ENCODE measurements at places on chromosomes 5 and 9. TPM values are rescaled to one million over a fixed set of nuclear protein-coding genes. Genes with fewer than 3 reads are reported as not detected.

PCDHB4 gene
- total RNA-seq = 1.7 TPM

SNCB gene
- total RNA-seq = not detected

KCNIP1 gene
- total RNA-seq = not detected

ABCA2 gene
- 26.7 TPM for total RNA-seq

SLC46A2 gene
- not detected for total RNA-seq

NEUROG1 gene
- total RNA-seq = not detected

SMIM33 gene
- not detected for total RNA-seq

TAF11L10 gene
- not detected for total RNA-seq

LPAR1 gene
- total RNA-seq = 12.7 TPM

GNA14 gene
- 1.9 TPM for total RNA-seq

CARD6 gene
- 5.3 TPM for total RNA-seq

PLAC8L1 gene
- not detected for total RNA-seq

PCDHGA8 gene
- 10.1 TPM for total RNA-seq

OR13C5 gene
- total RNA-seq = not detected

EIF4EBP3 gene
- total RNA-seq = 12.0 TPM

C5orf46 gene
- total RNA-seq = 2.0 TPM

ANKRA2 gene
- total RNA-seq = 12.7 TPM

PPIC gene
- total RNA-seq = 43.6 TPM

ASPN gene
- 4.8 TPM for total RNA-seq

PCDHB13 gene
- 2.8 TPM for total RNA-seq

LHX6 gene
- 3.4 TPM for total RNA-seq

BAAT gene
- total RNA-seq = 0.08 TPM

SNCAIP gene
- 1.2 TPM for total RNA-seq

POU5F2 gene
- 0.24 TPM for total RNA-seq

OR1J2 gene
- total RNA-seq = not detected

NUDT12 gene
- 11.6 TPM for total RNA-seq

EFNA5 gene
- 25.7 TPM for total RNA-seq

Measured in Right ventricle myocardium superior (tissue), 1 donor.